ENCODE measurements at places on chromosomes 13 and 19.

- DNase-seq: no peak
Observed at GRCh38 chr13:27476943-27477703, 26.8 kb upstream of the MTIF3 start.

- DNase-seq: no peak
Observed at GRCh38 chr19:16831531-16831930, 2.3 kb downstream of the SIN3B start.

- no peak for DNase-seq
Observed at GRCh38 chr19:19602713-19603324, 15.7 kb downstream of the PBX4 start.

DNA sequence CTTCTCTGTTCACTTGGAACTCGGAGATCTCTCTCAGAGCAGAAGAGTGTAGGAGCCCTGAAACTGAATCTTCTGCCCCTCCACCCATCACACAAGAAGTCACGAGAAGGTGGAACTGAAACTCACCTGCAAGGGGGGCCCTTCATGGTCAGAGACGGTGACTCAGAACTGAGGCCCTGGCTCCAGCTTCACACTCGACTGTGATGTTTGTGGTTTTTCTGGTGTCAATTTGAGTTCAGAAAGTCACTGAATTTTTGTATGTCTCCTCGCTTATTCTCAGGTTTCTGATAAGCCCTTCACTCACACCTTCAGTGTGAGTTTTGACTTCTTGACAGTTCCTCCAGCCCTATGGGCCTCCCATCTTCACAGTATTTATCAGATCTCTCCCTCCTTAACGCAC is 23.1 kb downstream of the SIGLEC5 start:
- DNase-seq: no peak

DNA sequence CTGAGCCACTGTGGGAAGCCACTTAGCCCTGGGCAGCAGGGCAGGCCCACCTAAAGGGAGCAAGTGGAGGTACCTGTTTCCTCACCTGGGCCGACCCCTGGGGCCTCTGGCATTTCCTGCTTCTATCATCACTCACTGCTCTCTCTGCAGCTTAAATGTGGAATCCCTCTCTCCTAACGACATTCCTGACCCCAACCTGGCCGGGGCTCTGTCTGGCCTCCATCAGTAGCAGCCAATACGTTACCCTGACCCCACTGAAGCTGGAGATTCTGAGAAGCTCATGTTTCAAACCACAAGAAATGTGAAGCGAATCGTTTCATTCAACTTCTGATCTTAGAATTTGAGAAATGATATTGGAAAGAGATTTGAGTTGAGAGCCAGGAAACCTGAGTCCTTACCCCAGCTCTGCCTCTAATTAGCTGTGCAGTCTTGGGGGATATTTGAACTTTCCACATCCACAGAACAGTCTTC is 39.9 kb downstream of the DOCK9 start:
- no peak for DNase-seq

GRCh38 chr13:59834801-59835200 is 328.9 kb downstream of the DIAPH3 start:
- no peak for DNase-seq

GRCh38 chr13:79212064-79212619 is 193.9 kb downstream of the RBM26 start:
- no peak for DNase-seq
